ENCODE measurements at places on chromosomes 4 and X.

- DNase-seq, result no peak
These were observed 91.3 kb upstream of the KLHL13 start for GRCh38 chrX:118207831-118208453.

- DNase-seq, result no peak
These were observed 479.7 kb upstream of the DIAPH2 start for GRCh38 chrX:96204928-96205327.

GRCh38 chr4:56619160-56619559 lies 61.9 kb downstream of the HOPX start:
- DNase-seq, result no peak

- no peak for DNase-seq
These were observed 214.8 kb downstream of the SPATA18 start for GRCh38 chr4:52265781-52266525.

DNA sequence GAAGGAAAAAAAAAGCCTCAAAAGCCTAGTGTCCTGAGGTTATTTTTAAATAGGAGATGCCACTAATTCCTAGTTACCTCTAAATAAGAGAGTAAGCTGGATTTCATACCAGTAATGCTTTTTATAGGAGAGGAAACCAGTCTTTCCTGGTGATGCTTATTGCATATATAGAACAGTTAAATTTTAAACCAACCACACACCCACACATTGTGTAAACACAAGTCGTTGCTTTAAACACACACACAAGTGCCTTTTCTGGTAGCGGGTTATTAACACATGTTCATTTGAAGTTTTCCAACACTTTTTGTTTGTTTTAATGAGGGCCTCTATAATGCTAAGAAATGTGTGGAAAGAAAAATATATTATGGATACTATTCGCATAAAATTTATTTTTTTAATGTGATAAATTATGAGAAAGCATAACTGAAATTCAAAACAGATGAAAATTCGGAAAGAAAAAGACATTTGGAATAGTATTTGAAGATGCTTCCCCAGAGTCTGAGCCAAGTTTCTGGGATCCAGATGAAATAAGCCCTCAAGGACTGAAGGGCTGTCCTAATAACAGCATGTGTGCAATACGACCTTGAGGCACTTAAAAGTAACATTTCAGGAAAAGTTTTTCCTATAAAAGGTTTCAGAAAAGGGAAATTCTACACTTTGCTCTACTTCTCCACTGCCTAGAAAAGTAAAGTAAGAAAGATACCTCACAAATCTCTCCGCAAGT lies 2.0 kb downstream of the ANTXR2 start:
- no peak for DNase-seq

DNA sequence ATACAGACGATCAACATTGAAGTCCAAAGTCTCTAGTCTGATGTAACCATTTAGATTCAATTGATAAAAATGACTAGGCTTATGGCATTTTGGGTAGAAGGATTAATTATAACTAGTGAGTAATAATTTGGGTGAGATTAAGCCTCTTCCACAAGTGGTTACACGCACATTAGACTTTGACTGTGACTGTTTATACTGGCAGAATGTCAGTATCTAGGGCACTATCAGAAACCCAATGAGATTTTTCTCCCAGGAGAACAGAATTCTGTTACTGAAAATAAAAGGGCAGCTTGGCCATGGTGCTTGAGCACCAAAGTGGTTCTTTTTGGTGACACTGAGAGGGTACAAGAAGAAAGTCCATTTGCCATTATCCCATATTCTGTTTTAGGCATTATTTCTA lies 3.3 kb downstream of the PLS3 start:
- no peak for DNase-seq

- DNase-seq, result no peak
These were observed 1007.1 kb downstream of the SH3BGRL start for GRCh38 chrX:82208975-82209374.

- DNase-seq, result no peak
These were observed 51.3 kb upstream of the EGFL6 start for GRCh38 chrX:13518126-13518525.

GRCh38 chr4:53961351-53961750 lies 103.1 kb downstream of the CHIC2 start:
- DNase-seq, result no peak

DNA sequence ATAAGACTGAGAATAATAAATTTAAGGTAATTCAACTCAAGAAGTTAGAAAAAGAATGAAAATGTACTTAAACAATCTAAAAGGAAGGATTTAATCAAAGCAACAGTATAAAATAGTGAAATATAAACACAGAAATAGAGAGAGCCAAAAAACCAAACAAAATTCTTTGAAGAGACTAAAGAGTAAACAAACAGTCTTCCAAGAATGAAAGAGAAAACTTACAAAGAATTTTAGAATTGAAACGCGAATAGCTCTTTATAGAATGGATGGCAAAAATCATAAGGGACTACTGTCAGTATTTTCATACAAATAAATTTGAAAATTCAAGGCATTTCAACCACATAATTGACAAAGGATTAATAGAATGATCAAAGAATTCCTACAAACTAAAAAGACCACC lies 41.7 kb downstream of the VEGFC start:
- no peak for DNase-seq

GRCh38 chr4:109953556-109953955 lies 40.9 kb downstream of the EGF start:
- DNase-seq, result no peak

GRCh38 chrX:46777971-46778810 lies 19.3 kb upstream of the SLC9A7 start:
- DNase-seq, result no peak

GRCh38 chrX:131675596-131676194 lies 131.8 kb downstream of the OR13H1 start:
- peak; percentile 11 for DNase-seq

DNA sequence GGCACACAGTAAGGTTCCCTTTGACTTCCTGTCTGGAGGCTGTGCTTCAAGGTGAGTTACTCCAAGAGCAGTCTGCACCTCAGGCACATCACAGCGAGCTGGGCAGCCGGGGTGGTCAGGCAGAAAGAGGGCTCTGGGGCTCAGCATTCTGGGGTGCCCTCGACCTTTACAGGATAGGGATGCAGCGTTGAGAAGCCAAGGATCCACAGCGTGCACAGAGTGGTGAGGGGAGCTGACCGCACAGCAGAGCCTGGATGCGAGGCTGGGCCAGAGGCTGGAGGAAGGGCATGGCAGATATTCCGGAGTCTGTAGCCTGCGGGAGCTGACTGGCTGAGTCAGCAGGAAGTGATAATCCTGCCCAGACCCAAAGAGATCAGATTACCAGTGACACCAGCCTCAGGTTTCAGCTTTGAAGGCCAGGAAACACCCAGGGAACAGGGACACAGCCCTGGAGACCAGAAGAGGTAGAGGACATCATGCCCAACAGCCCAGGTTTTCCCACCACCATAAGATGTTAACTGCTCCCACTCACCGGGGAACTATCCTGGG lies 38.4 kb upstream of the PDLIM3 start:
- peak; percentile 86 for DNase-seq
